ENCODE measurements at places on chromosomes 6 and 20.

DNA sequence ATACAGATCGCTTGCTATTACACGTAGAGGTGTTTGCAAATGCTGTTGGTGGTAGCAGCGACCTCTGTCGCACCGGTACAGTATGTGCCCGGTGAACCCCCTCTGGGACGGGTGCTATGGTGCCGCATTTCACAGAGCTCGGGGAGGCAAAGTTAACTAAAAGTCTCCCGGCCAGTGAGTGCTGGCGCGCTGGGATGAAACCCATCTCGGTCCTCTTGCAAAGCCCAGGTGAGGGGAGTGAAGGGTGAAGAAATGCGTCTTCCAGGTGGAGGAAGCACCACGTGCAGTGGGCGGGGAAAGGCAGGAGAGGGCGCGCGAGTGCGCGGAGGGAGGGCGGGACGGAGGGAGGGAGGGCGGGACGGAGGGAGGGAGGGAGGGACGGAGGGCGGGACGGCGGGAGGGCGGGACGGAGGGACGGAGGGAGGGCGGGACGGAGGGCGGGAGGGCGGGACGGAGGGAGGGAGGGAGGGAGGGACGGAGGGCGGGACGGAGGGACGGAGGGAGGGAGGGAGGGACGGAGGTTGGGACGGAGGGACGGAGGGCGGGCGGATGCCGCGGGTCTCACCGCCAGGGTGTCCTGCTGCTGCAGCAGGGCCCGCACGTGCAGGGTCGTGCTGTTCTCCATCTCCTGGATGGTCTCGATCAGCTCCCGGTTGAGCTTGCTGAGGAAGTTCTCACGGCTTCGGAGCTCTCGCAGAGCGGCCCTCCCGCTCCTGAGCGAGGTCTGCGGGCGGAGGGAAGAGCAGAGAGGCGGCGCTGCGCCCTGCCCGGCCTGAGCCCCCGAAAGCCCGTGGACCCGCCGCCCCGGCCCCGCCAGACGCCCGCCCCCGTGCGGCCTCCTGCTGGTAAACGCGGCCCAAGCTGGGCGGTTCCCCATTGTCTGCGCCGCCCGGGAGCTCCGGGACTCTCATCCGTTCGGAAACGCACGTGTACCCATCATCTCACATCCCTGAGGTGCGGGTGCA lies 11.7 kb downstream of the C20orf96 start:
- no peak for DNase-seq

- no peak for DNase-seq
Measured at GRCh38 chr6:143037470-143037869, 23.2 kb upstream of the AIG1 start.

DNA sequence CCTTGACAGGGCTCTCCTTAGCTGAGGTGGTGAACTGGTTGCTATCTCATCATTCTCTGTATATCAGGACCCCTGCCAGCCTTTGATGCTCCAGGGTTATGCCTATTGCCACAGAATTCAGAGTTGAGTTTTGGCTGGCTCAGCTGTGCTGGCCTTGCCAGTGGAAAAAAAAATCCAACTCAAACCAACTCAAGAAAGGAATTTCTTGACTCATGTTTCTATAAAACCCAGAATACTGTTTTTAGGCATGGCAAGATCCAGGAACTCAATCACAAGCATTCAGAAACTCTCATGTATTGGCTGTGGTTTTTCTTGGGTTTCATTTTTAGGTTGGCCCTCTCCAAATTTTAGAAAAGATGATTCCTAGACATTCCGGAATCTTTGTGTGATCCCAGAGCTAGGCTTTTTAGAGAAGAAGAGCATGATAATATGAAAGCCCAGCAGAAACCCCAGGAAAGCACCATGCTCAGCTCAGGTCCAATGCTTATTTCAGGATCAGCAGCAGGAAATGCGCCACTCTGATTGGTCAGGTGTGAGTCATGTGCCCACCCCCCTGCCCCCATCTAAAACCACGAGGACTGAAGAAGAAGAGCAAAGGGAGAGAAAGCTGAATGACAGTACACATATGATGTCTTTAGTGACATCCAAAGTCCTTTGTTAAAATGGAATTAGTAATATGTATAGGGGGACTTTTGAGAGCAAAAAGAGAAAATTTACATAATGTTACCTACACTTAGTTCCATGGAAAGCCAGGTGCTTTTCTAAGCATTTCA lies 122.9 kb downstream of the RNF144B start:
- DNase-seq = no peak

GRCh38 chr6:142938510-142938909 lies 6.5 kb downstream of the HIVEP2 start:
- DNase-seq = no peak

- no peak for DNase-seq
Measured at GRCh38 chr6:130240232-130240631, 17.5 kb upstream of the SAMD3 start.

DNA sequence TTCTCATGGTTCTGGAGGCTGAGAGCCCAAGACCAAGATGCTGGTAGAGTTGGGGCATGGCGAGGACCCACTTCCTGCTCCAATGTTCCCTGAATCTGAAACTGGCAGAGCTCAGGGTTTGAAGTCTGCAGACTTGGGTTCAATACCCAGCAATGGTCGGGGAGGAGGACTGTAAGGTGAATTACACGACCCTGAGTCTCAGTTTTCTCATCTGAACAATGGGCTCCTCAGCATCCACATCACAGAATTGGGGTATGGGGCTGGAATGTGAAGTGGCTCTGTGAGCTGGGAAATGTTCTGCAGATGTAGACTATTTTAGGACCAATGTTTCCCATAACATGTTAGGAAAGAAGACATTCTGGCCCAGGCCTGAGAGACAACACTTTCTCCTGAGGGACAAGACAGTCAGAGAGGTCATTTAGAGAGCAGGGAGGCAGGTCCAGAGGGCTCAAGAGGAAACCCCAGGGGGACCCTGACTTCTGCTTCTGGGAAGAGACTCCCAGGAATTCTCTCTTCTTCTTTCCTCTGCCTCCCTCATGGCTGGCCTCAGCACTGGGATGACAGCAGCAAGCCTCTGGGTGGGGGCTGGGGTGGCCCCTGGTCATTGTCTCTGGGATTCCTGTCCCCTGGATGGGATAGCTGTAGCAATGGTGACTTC lies 141.3 kb upstream of the PMEPA1 start:
- no peak for DNase-seq

DNA sequence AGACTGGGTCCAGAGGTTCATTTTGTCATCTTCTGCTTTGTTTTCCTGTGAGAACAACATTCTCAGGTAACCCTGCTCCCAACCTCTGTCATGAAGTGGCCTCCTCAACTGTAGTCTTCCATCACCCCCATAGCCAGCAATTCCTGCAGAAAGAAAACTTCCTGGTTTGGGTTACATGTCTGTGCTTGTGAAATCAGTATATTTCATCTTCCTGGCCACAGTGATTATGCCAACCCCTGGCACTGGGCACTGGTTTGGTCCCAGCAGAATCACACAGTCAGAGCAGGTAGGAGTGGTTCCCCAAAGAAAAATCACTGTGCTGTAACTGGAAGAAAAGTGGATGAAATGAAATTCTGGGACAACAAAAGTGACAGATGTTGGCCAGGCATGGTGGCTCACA lies 52.5 kb downstream of the CRYBG1 start:
- no peak for DNase-seq
